ENCODE measurements at places on chromosomes 3 and 15.

- DNase-seq = no peak
Measured at GRCh38 chr3:122973893-122974615, 53.5 kb downstream of the SEMA5B start.

GRCh38 chr3:12653747-12654146 is 10.2 kb downstream of the RAF1 start:
- no peak for DNase-seq

GRCh38 chr3:13876451-13877100 is 3.3 kb downstream of the WNT7A start:
- no peak for DNase-seq

GRCh38 chr15:49842031-49842730 is 221.3 kb downstream of the DTWD1 start:
- DNase-seq = no peak

- peak; percentile 14 for DNase-seq
Measured at GRCh38 chr3:69791919-69792399, 52.7 kb downstream of the MITF start.

GRCh38 chr3:159082519-159082918 is 280.7 kb downstream of the MFSD1 start:
- no peak for DNase-seq

GRCh38 chr3:80999481-80999880 is 762.0 kb downstream of the GBE1 start:
- no peak for DNase-seq

GRCh38 chr3:129399145-129399894 is 29.1 kb downstream of the EFCAB12 start:
- peak; percentile 97 for DNase-seq

- no peak for DNase-seq
Measured at GRCh38 chr3:64379221-64379620, 154.0 kb upstream of the PRICKLE2 start.

DNA sequence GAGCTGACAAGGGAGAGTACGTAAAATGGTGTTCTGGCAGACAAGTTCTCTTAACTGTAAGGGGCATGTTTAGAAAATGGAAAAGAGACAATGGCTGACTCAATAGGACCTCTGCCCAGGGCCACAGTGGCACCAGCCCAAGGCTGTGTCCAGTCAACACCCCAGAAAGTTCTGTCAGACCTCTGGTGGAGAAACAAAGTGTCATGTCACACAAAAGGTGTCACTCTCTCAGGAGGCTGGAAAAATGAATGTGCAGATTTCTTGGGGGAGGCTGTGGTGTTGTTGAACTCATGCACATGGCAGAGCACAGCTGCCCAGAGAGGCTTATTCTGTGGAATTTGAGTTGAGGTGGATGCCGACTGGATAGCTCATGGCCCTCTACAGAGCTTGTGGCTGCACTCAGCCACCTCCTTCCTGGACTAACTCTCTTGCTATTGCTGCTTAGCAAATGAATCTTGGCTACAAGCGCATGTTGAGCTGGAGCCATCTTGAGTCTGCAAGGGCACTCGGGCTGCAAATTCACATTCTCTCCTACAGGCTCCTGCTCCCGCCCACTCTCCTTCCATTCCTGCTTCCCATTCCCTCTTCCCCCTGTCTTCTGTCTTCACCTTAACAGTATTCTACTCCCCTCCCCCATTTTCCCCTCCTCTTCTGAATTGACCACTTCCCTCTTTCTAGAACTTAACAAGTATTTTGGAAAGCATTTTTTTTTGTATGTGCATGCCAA is 55.8 kb upstream of the SLC7A14 start:
- no peak for DNase-seq

- no peak for DNase-seq
Measured at GRCh38 chr15:35376707-35377106, 169.3 kb downstream of the DPH6 start.

- no peak for DNase-seq
Measured at GRCh38 chr15:43325039-43325684, 5.2 kb downstream of the LCMT2 start.
